Activated T-helper 9 cell treated with anti-CD3 and anti-CD28 coated beads, Interleukin-2, amount 50 U/mL, for 16 hours (primary cell): ENCODE measurements at places on chromosomes 2 and 18.

GRCh38 chr2:231928481-231928880 is 2.3 kb upstream of the NPPC start:
- DNase-seq: no peak

DNA sequence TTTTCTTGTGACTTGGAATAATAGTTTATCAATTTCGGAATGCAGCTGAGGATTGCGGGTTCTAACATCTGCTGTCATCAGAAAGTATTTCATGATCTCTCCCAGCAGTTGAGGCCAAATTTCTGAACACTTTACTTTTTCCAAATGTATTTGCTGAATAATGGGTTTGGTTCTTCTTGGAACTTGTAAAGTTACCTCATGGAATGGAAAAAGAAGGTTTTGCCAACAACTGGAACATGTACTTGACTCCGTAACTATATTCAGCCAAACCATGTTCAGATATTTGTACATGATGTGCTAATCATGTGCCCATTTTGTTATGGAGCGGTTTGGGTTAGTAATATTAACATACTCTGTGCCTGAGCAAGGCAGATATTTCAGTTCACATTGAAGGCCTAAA is 119.6 kb downstream of the LCLAT1 start:
- no peak for DNase-seq

DNA sequence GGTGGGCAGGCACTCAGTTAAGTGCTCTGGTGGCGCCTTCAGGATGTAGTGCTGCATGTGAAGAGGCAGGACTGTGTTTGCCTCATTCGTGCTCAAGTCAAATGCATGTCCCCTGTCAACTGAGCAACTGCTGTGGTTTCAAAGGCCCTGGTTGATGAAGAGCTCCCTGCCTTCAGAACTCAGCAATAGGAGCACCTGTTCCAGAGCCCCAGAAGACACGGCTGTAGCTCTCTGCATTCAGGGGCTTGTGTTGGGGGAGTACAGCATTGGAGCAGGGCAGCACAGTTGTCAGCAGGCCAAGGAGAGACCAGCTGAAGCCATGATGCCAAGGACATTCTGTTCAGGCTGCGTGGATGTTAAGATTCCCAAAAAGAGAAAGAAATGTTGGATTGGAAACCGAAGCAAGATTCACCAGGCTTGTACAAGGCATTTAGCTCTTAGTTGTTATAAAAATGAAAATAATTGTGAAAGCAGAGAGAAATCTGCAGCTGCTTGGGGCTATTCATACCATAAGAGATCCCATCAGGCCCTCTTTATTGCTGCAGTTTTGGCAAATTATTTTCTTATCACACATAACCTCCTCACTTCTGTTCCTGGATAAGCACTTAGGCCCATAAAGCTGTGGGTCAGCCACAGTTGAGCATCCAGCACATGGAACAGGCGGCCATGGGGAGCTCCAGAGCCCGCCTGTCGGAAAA is 252.4 kb upstream of the ZNF521 start:
- no peak for DNase-seq

DNA sequence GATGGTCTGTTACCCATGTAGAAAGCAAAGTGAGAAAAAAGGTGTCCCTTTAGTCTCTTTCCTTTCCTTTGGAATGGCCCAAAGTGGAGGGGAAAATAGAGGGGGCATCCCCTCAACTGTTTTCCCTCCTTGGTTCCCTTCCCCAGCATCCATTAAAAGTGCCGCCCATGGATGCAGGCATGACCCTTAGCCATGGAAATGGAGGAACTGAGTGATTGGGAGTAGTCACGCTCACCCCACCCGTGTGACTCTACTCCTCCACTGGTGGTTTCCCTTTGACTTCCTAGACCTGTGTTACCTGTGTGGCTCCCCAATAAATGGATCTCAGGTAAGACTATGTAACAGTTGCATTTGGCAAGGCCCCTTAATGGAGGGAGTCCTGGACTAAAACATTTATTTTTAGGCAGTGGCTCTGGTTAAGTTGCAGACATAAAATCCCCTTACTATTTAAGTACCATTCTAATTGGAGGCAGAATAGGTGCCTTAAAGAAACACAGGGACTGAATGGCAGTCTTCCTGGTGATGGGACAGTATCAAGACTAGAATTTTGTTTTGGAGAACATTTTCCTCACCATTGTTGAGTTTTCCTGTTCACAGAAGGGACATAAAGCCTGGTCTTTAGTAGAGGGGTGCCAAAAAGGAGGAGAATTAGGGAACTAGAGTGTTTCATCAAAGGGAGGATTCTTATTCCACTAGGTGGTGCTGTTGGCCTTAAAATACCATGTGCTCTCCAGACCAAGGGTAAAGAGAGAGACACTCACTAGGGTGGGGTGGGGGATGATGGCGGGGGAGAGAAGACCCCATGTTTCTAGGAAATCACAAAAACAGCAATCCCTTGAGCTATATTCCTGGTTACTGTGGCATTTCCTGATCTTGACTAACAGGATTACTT is 25.7 kb upstream of the PLA2R1 start:
- no peak for DNase-seq

GRCh38 chr2:217981971-217982370 is 20.8 kb downstream of the TNS1 start:
- no peak for DNase-seq

DNA sequence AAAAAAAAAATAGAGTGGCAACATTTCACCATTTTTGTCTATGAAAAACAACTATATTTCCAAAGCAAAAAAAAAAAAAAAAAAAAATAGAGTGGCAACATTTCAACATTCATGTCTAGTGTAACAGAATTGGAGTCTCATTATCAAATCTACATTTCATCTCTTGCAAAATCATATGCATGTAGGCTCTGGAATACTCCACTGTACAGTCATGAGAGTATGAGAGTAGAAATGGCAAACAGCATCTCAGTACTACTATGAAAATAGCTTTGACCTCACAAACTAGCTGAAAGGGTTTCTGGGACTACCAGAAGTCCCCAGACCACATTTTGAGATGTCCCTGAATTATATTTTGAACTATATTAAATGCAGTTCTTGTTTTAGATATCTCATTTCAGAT is 82.8 kb downstream of the SMAD2 start:
- no peak for DNase-seq

- DNase-seq: no peak
Measured at GRCh38 chr2:54240515-54241469, 15.2 kb downstream of the TSPYL6 start.

GRCh38 chr2:222563936-222564335 is 92.0 kb downstream of the FARSB start:
- no peak for DNase-seq

GRCh38 chr2:26002632-26003310 is 20.5 kb upstream of the KIF3C start:
- no peak for DNase-seq

DNA sequence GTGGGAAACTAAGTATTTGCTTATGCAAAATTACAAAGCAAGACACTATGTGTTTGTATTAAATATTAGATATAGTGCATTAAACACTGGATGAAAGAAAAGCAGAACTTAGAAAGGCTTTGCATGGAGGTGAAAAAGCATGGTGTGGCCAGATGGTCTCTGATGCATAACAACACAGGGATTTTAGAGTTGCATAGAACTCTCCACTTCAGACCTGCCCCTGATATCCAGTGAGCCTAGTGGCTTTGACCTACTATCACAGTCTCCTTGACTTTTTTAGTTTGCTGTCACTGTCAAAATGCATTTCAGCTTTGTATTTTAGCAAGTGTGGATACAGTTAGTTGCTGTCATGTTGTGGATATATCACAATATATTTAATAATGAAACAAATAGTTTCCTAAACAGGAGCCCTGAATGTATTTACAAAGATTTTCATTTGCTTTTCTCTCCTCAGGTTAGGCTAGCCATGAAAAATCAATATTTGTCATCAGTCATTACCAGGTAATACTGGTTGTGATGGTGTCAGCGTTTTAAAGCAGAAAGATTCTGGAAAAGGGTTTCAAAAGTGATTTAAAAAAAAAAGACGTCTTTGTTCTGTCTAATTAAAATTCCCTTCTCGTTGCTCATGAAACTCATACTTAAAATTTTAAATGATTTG is 5.2 kb downstream of the CSRNP3 start:
- DNase-seq: no peak

DNA sequence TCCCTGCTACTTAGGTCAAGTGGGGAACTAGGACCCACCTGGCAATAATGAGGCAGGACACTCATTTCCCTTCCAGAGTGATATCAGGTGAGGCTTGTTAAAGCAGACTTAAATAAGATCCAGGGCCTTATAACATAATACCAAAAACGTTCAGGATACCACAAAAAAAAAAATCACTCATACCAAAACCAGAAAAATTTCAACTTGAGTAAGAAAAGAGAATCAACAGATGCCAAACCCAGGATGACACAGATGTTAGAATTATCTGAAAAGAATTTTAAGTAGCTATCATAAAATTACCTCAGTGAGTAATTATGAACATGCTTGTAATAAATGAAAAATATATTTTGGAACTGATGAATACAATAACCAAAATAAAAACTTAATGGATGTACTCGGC is 255.6 kb upstream of the OSR1 start:
- no peak for DNase-seq

GRCh38 chr2:209322041-209322440 is 101.8 kb upstream of the MAP2 start:
- DNase-seq: no peak

DNA sequence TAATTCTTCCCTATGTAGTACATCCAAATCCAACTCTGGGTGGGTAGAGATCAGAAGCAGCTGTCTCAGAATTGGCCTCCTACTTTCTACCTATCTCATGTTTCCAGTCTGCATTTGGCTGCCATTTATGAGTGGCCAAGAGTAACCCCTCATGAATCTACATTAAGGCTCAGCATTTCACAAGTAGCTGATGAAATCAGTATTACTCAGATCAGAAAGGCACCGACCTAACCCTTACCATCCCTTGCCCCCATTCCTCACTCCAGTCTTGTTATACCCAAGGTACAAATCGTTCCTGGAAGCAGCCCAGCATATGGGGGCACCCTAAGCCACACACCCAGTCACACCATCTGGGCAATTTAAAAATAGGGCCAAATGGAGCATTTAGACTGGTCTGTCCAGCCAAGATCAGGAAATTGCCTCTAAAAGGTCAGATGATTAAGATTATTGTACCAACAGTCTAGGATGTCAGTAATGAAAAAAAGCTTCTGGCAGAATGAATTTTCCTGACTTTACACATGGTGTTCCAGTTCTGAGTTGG is 37.1 kb downstream of the CD28 start:
- DNase-seq: no peak

- no peak for DNase-seq
Measured at GRCh38 chr2:109032229-109032820, 43.3 kb upstream of the EDAR start.

GRCh38 chr2:175766880-175767279 is 235.2 kb downstream of the LNPK start:
- no peak for DNase-seq

DNA sequence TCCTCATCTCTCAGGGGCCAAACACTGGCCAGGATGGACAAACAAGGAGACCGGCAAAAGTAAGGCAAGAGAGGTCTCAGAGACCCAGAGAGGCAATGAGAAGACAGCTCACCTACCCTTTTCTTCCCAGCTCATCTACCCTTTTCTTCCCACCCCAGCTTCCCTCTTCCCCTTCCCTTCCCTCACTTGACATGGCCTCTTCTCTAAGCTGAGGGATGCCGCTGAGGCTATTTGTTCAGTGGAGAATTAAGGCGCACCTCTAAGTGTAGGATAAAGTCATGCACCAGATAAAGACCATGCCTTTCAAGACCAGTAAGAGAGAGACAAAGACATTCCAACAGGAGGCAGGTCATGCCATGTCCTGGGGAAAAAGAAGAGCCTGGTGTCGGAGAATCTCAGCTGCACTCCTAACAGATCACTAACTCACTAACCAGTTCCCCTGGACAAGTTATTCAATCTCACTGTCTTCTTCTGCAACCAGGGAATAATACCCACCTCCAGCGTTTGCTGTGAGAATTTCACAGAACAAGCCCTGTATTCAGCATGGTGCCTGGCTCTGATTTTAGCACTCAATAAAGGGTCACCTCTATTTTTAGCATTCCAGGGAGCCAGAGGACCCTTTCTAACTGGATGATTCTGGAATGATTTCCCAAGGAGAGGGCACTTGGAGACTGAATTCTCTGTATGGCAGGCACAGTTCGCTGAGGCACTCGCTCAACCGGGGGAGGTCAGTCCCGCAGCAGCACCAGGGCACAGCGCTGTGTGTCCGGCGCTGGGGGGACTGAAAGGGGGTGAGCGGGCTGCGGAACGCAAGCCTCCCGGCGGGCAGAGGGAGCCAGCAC is 3.0 kb upstream of the FOSL2 start:
- no peak for DNase-seq

GRCh38 chr2:109166811-109167210 is 37.8 kb downstream of the SH3RF3 start:
- DNase-seq: no peak

DNA sequence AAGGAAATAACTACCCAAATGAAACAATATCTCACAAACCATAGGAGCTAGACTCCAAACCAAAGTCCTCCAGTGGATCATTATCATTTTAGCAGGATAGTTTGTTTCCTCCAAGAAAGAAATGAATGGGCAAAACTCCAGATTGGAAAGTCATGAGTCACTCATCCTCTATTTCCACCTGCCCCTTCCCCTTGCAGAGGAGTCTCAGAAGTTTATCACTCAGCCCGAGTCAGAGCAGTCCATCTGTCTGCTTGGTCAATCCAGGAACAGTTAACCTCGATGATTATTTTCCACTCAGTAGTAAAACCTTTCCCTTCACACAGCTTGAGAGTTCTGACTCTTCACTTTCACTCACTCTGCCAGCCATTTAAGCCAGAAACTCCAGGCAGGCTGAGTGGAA is 462.2 kb downstream of the BCL11A start:
- no peak for DNase-seq

DNA sequence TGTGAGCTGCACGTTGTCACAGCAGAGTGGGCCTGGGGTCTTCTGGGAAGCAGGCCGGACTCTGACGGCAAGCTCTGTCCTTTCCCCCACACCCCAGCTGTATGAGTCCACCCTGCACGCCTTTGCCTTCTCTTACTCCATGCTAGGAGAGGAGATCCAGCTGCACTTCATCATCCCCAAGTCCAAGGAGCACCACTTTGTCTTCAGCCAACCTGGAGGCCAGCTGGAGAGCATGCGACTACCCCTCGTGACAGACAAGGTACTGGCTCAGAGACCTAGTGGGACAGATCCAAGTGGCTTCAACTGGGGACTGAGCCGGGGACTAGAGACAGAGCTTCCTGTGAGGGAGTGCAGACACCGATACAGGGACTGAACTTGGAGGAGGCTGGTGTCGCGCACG is 40.1 kb downstream of the NTSR2 start:
- no peak for DNase-seq

DNA sequence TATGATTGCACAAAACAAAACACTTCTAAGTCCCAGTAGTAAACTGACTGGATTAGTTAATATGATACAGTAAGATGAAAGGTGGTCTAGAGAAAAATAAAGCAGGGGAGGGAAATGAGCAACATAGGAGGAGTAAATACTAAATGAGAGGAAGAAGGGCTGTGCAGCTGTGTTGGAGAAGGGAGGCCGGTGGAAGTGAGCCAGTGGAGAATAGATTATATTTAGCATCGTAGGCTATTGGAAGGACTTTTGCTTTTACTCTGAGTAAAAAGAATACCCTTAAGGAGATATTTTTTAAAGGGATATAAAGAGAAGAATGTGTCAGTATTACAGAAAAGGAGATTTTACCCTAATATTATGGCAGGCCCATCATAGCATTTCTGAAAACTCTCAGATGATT is 12.7 kb downstream of the WDR75 start:
- no peak for DNase-seq

- DNase-seq: no peak
Measured at GRCh38 chr18:12014521-12015415, 33.5 kb downstream of the IMPA2 start.

- no peak for DNase-seq
Measured at GRCh38 chr2:227436436-227437174, 35.4 kb upstream of the AGFG1 start.
